ENCODE measurements at places on chromosomes 13 and 19. TPM values are rescaled to one million over a fixed set of nuclear protein-coding genes. Genes with fewer than 3 reads are reported as not detected.

Gene ZNF534
- total RNA-seq = 1.9 TPM

Gene BAX
- 41.5 TPM for total RNA-seq

Gene SELENOV
- not detected for total RNA-seq

Gene FAM83E
- total RNA-seq = not detected

DNA sequence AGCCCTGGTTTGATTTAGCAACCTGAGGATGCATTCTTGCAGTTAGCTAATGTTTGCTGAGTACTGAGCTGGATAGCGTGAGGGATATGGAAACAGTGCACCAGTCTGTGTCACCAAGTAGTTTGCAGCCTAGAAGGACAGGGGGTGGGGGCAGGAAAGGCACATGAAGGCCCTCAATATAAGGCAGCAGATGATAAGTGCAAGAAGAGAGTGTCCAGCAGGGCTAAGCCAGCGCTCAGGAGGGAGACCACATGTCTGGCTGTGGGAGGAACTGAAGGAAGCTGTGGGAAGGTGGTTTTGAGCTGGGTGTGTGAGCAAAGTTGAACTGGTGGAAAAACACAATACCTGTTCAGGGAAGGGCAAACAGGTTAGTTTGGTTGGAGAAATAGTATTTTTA, 1.7 kb downstream of the CXCL17 start:
- DNase-seq = no peak

DNA sequence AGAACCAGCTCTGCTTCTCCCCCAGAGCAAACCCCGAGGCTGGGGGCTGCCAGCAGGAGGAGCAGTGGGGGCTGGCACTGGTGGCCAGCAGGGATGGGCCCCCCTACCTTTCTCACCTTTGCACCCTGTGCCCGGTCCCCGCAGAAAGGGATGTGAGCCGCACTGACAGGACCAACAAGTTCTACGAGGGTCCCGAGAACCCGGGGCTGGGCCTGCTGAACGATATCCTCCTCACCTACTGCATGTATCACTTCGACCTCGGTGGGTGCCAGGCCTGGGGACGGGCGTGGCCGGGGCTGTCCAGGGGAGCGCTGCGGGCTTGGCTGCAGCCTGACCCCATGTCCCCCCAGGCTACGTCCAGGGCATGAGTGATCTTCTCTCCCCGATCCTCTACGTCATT, 6.6 kb downstream of the TBC1D17 start:
- no peak for DNase-seq

DNA sequence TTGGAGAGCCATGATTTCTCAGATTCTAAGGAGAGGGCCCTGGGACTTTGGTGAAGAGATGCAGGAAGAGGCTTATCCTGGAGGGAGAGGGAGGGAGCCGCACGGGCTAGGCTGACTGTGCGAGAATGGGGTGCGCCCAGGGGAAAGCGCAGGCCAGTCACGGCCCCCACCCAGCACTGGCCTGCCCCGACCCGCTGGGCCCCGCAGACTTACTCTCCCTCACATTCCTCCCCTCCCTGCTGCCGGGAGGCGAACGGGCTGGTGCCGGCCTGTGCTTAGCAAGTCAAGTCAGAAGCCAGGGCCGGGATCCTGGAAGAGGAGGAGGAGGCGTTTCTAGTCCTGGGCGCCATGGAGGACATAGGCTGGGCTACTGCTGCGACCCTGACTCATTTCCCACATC, 120.0 kb downstream of the CRYL1 start:
- DNase-seq = no peak

GRCh38 chr13:100214886-100215285, 126.0 kb downstream of the PCCA start:
- DNase-seq = no peak

DNA sequence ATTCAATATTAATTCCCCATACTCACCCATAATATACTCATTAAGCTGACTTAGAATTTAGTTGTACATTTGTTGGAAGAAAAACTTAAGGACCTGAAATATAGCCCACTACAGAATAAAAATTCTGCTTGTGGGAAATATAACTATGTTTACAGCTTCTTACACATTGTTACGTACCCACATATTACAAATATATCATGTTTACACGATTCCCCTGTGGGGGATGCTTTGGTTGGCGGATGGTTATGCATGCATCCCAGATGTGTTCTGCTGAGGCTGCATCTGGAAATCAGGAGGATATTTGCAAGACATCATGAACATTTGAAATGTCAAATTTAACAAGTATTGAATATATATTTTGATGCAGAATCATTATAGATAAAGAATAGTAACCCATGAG, 79.5 kb upstream of the KL start:
- DNase-seq = no peak

DNA sequence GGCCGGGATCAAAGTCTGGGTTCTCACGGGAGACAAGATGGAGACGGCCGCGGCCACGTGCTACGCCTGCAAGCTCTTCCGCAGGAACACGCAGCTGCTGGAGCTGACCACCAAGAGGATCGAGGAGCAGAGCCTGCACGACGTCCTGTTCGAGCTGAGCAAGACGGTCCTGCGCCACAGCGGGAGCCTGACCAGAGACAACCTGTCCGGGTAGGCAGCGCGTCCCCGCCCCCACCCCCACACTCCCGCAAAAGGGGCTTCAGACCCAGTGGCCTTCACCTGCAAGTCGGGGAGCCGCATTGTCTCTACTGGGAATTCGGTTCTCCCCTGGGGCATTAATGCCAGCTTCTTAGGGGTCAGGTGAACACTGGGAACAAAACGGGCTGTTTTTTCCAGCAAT, 114.7 kb upstream of the MCF2L start:
- DNase-seq = peak; percentile 10

- DNase-seq = no peak
Observed at GRCh38 chr19:49110567-49110966, 3.6 kb upstream of the LIN7B start.

DNA sequence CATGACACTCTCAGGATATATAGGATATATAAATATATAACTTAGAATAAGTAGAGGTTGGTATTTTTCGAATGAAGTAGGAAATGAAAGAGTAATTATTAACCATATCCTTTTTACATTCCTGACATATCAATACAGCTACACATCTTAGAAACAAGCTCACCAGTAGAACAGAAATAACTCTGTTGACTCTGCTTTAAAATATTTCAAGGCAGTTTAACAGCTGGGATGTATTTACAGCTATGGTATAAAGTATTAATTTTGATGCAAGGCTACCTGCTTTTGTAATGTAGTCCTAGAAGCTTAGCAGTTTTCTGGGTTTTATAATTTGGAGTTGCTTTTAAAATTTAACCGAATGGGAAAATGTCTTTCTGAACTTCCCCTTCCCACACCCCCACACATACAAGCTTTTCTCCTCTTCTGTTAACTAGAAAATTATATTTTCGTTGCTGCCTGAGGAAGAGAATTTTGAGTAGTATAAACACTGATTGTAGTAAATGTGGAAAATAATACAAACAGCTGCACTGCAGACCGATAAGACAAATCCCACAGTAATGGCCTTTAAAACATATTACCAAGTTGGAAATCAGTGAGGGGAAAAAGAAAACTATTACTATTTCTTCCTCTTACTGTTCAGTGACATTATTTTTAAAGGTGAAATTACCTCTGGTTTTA, 147.7 kb downstream of the GGACT start:
- no peak for DNase-seq

DNA sequence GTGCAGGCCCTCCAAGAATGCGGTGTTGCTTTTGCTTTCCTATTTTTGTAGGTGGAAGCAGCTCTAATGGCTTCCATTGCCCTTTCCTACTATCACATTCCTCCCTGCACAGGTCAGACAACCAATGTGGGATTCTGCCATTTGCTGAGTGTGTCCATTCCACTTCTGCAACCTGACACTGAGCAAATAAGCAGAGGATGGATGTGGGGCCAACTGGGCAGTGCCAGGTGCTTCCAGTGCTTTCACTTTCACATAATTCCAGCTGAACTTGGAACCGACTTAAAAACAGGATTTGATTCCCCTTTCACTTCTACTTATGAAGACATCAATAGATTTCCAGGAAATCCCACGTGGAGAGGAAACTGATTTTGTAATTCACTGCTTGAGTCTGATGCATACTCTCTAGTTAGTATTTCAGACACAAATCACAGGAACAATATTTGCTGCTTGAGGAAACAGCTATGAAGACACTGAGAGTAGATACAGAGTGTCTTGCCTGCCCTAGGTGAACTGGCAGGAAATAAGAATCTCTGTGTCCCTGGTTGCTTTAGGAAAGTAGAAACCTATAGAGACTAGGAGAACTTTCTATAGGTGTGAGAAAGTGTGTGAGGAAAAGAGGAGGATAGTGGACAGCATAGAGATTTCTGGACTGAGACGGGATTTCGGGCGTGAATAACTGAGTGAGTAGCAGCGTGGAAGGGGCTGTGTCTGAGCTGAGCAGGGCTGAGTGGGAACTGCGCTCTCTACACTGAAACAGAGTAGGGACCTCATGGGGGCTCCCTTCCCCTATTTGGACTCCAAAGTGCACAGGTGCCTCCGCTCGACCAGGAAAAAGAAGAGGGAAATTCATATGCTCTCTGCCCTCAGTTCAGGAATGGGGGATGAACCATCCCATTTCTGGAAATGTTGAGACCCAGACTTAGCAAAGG, 22.5 kb downstream of the LGALS16 start:
- DNase-seq = no peak

- DNase-seq = no peak
Observed at GRCh38 chr13:41746259-41746658, 214.7 kb downstream of the VWA8 start.

GRCh38 chr19:46100344-46100743, 24.1 kb downstream of the IGFL3 start:
- DNase-seq = no peak

- no peak for DNase-seq
Observed at GRCh38 chr19:15280048-15280725, 47.9 kb upstream of the EPHX3 start.

DNA sequence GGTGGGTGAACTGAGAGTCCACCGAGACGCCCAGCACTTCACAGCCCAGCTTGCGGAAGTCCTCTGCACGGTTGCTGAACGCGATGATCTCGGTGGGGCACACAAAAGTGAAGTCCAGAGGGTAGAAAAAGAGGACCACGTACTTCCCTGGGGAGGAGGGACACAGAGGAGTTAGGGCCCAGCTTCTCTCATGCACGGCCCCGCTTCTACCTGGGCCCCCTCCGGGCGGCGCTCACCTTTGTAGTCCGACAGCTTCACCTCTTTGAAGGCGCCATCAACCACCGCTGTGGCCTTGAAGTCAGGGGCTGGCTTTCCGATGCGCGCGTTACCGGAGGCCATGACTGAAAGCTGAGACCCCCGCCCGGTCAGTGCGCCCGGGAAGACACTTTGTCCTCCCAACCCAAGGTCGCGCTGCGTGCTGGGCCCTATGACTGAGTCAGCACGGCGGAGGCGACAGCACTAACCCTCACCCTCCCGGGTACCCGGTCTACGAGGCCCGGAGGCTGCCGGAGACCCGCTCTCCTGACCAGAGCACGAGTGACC, 606 bp downstream of the PRDX2 start:
- DNase-seq = no peak

- DNase-seq = no peak
Observed at GRCh38 chr19:51158474-51159129, 16.5 kb downstream of the SIGLEC7 start.

GRCh38 chr13:109154966-109155761, 525.8 kb downstream of the MYO16 start:
- DNase-seq = no peak

DNA sequence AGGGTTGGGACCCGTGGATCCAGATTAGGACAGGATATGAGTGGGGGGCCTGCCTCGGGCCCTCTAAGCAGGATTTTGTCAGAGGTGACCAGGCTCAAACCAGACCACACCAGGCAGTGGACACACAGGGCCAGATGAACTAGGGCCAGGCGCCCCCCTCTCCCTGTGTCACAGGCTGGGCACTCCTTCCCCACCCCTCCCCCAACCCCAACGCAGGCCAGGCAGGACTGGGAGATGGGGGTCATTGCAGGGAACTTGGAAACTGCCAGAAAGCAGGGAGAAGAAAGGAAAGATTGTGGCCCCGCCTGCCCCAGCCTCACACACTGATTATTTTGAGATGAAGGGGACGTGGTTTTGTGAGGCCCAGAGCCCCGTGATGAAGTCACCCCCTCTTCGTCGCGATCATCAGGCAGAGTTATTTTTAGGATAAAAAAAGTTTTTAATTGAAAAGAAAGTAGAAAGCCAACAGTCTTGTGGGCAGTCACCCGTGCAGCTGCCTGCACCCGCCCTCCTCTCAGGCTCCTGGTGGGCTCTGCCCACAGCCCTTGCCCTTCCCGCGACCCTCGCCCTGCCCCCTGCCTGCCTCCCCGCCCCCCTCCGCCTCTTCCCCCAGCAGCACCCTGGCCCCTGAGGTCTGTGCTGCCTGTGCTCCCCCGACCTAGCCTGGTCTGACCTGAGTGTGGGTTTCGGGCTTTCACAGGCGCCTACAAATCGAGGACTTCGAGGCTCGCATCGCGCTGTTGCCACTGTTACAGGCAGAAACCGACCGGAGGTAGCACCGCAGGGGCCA, 1.9 kb upstream of the YJEFN3 start:
- no peak for DNase-seq

- no peak for DNase-seq
Observed at GRCh38 chr13:94710881-94711560, 1.3 kb downstream of the SOX21 start.

DNA sequence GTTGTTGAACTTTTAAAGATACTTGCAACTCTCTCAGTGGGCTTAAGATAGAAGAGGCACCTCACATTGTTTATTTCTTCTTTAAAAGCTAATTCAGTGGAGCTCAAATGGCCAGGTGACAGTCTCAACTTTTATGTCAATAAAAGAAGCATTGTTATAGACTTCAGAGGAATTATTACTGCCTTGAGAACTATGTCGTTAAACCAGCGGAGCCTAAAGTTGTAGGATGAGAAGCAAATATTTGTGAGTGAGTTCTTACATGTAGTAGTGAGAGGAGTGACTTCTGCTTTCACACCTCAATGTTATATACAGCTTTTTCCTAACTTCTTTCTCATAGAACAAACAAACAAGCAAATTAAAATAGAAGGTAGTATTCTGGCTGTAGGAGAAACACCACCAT, 31.2 kb upstream of the DGKH start:
- no peak for DNase-seq

GRCh38 chr13:25930653-25931052, 121.2 kb downstream of the SHISA2 start:
- DNase-seq = no peak

- no peak for DNase-seq
Observed at GRCh38 chr19:33302974-33303790, 848 bp upstream of the CEBPA start.

DNA sequence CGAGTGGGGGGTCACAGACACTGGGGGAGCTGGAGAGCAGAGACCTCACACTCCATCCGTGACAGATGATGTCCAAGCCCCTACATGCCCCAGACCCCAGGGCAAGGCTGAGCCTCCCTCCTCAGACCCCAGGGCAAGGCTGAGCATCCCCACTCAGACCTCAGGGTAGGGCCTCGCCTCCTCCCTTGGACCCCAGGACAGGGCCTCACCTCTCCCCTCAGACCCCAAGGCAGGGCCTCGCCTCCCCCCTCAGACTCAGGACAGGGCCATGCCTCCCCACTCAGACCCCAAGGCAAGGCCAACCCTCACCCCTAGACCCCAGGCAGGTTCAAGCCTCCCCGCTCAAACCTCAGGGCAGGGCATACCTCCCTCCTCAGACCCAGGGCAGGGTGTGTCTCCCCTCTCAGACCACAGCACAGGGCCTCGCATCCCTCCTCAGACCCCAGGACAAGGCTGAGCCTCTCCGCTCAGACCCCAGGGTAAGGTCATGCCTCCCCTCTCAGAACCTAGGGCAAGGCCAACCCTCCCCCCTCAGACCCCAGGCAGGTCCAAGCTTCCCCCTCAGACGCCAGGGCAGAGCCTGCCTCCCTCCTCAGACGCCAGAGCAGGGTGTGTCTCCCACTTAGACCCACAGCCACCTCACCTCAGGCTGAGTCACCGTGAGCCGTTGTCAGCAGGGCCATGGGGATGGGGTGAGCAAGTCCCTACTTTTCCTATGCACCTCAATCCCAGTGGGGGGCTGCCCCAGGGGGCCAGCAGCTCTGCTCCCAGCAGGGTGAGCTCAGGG, 1.7 kb upstream of the S1PR4 start:
- no peak for DNase-seq
